H4 (cell line): ENCODE measurements at places on chromosomes 5 and 9. TPM values are rescaled to one million over a fixed set of nuclear protein-coding genes. Genes with fewer than 3 reads are reported as not detected.

Gene GARIN3
- total RNA-seq = not detected in 2 replicates

Gene TLX3
- not detected in 2 replicates for total RNA-seq

Gene IRX2
- total RNA-seq = 0.10 TPM in 1 of 2 replicates, not detected in the other

Gene IRGM
- not detected in 2 replicates for total RNA-seq

Gene IFNB1
- not detected in 2 replicates for total RNA-seq

Gene ORM1
- 0.33 TPM in 1 of 2 replicates, not detected in the other for total RNA-seq

- DNase-seq = no peak
Measured at GRCh38 chr5:158812408-158812807, 287.3 kb downstream of the EBF1 start.

DNA sequence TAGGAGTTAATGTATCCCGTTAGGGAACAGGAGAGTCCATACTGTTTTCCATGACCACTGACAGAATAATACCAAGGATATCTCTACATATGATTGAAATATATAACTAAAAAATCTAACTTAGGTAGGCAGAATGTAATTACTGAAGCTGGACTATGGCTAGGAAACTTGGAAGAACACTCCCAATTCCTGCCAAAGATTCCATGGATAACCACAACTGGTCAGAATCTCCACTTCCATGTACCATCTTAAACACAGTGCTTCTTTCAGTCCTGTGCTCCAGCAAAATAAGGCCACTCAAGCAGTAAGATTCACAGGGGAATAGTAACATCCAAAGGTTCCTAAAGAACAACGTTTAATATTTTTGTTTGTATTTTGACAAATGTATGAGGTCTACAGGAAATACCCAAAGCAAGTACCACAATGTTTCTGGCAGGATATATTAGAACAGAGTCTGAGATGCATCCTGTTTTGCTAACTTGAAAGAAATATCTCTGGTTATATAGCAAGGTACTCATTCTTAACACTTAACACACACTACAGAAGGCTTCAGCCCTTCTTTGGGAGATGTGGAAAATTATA lies 295.0 kb downstream of the ADAMTS6 start:
- no peak for DNase-seq

DNA sequence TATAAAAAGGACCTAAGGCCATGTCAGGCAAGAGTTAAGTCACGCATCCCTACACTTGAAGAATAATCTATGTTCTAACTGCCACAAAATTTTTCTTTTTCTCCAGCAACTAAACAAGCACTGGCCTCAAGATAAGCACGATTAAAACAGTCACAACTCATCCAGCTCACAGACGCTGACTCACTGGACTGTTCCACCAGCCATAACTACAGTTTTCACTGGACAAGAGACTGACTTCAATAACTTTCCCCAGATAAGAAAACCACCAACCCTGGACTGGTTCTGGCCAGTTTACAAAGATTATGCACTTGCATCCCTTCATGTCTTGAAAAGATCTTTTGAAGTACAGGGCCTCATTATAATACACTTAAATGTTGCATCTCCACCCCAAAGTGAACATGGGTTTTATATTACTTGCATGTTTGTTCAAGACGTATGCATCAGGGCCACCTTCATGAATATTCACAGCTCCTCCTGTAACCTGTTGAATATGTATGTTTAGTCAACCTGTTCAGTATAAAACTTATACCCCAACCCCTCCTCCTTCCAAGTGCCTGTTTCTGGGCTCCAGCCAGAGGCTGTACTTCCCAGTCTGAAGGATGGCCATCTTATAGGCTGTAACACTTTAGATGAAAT lies 129.3 kb upstream of the EPB41L4A start:
- DNase-seq = peak; percentile 87

- DNase-seq = no peak
Measured at GRCh38 chr9:85276741-85277140, 465.0 kb downstream of the AGTPBP1 start.

- DNase-seq = no peak
Measured at GRCh38 chr5:103119070-103119764, 721 bp downstream of the GIN1 start.

DNA sequence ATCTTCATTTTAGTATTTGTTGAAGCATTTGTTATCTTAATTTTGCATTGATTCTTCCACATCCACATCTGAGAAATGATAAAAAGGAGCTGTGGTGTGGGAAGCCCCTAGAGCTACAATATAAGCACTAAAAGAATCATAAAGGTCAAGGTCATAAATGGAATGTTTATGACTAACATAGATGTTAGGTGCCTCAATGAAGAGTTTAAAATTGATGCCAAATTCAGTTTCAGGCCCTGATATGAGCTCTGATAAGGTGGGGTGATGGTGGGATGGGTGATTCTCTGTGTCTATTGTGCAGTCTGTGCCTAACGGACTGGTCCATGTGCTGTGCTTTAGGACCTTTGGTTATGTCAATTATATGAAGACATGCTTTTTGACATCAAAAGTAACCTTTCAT lies 61.2 kb upstream of the CAMK4 start:
- no peak for DNase-seq

DNA sequence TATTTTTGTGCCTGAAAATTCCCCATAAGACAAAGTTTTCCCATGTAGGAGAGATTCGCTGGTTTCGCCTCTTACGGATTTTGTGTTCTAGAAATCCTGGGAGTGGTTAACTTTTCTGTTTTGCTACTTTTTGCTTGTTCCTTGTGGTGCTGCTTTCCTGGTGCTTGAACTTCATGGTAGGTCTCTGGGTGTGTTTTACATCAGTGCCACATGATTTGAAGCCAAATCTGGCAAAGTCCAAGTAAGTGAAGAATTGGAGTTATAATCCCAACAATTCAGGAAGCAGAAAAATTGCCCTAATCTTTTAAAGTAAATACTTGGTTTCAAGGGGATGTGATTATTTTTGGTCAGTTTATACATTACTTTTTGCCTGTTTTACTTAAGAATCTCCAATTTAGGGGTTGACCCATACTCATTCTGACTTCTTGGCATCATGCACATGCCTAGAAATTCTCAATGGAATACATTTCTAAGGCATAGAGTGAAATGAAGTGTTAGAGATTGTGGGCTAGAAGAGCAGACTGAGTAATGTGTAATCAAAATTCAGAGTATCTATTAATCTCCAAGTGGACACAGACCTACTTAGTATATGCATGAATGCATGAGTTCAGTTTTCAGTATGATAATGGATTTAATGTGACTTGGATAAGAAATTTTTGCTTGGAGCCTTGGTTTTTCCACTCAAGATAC lies 189.7 kb downstream of the CSNK1G3 start:
- no peak for DNase-seq

- DNase-seq = peak; percentile 82
Measured at GRCh38 chr9:74887041-74887980, at the start of gene TRPM6. Gene TRPM6, minus strand, starts transcription at chr9:74887921. Its CDS starts 65 bp downstream, at chr9:74887856.

GRCh38 chr5:61438298-61438970 lies 106.4 kb downstream of the ZSWIM6 start:
- no peak for DNase-seq

DNA sequence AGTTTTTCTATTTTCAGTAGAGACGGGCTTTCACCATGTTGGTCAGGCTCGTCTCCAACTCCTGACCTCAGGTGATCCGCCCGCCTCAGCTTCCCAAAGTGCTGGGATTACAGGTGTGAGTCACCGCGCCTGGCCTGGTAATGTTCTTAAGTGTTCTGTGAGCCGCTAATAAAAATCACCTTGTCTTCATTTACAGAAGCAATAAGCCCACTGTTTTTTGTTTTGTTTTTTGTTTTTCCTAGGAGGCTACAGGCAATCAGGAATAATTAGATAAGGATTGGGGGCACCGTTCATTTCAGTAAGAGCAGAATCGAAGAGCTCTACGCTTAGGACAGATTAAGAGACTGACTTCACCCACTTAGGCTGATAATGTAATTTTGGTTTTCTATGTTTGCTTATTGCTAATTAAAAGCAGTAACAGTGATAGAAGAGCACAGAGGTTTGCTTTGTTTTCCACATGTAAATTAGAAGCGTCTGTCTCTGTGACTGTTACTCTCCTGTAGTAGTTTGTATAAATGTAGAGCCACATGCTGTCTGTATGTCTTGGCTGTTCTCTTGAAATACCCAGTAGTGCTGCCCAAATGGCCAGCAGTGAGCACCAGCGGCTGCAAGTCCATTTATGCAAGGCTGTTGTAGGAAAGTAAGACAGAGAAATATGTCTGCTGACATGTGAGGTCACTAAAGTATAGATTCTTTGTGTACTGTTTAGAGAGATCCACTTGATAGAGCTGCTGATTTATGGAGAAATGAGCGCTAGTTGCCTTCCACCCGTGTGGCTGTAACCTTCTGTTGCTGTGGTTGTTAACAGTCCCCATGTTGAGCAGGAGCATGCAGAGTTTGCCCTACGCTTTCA lies 30.5 kb downstream of the TRIO start:
- no peak for DNase-seq

DNA sequence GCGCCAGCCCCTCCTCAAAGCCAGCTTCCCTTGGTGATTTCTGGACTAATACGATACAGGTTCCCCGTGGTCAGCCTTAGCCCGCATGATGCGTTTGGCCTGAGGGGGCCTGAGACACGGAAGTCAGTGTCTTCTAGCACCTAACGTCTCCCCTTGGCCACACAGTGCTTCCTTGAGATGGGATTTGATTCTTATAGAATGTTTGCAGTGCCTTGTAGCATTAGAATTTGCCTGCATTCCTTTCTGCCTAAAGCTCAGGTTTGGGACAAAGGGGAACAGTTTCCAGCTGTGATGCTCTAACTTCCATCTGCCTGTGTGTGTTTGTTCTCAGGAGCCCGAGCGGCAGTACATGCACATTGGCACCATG lies 34.4 kb downstream of the CFAP90 start:
- DNase-seq = no peak

DNA sequence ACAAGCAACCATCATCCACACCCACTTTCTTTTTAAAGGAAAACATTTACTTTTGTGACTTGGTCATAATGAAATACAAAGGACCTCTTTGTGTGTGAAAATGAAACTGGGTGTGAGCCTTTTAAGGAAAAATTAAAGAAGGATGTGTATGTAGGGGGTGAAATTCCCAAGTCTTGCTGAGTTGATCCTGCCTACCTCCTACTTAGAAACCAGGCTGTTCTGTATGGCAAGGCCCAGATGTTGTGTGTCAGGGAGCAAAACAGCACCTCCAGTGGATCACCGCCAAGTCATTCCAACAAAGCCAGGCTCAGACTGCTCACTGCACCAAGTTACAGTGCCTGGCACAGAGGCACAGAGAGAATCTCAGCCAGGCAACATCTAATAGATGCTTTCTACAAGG lies 198.5 kb upstream of the FBN2 start:
- peak; percentile 76 for DNase-seq

GRCh38 chr9:71120501-71121247 lies 747 bp downstream of the TRPM3 start:
- DNase-seq = no peak

GRCh38 chr9:120383999-120384924 lies 195.7 kb downstream of the CDK5RAP2 start:
- no peak for DNase-seq

GRCh38 chr5:131286400-131286715 lies 22.5 kb downstream of the CDC42SE2 start:
- DNase-seq = no peak

DNA sequence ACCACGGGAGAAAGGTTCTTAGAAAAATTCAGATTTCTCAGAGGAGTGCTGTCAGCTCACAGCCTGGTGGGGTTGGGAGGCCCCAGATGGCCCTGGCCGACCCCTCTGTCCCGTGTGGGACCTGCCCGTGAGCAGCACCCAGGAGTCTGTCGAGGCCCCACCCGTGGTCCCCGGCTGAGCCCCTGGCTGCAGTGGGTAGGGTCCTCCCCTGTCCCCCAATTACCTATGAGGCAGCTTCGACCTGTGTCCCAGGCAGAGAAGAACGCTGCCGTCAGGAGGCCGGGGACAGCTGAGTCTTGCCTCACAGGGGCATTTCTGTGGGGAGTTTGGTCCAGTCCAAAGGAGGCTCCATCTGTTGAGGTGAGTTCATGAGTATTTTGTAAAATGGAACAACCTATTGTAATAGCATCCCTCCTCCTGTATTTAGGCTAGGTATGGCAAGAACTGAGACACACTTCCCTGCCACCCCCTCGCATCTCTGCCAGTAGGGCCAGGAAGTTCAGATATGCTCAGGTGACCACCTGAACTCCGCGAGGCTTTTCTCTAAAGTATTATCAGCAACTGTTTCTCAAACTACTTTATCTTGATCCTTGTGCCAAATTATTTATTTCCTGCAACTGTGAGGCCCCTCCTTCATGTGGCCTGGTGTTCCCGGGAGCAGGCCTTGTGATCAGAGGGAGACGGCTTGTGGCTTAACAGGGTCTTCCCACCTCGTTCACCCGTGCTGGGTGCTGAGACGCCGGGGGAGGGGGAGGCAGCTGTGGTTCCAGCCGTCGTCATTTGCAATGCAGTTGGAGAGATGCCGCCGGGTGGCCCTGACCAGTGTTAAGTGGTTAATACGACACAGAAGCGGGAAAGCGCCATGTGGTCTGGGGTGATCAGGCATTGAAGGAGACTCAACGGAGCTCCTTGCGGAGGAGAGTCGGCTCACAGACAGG lies 1.7 kb downstream of the AHRR start:
- DNase-seq = no peak

GRCh38 chr5:34582371-34582770 lies 73.8 kb upstream of the RAI14 start:
- DNase-seq = no peak

DNA sequence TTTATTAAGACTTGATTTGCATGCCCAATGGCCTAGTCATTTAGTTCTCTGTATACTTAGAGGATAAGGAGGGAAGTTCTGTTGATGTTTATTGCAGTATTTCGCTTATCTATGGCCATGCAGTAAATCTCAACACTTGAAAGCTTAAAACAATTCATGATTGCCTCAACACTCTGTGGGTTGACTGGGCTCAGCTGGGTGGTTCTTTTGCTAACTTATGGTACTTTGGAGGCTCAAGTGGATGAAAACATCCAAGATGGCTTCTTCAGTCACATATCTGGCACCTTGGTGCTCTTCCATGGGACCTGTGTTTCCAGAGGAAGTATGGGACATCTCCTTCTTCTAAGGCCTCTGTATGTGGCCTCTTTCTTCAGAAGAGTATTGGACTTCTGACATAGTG lies 10.3 kb upstream of the ROR2 start:
- DNase-seq = no peak

- DNase-seq = no peak
Measured at GRCh38 chr5:1172007-1172581, 29.3 kb upstream of the SLC6A19 start.

- no peak for DNase-seq
Measured at GRCh38 chr5:103436656-103437055, 125.9 kb downstream of the NUDT12 start.

- DNase-seq = no peak
Measured at GRCh38 chr9:98375138-98375726, 119.8 kb upstream of the TBC1D2 start.

- no peak for DNase-seq
Measured at GRCh38 chr9:104556830-104557634, 11.9 kb upstream of the OR13C8 start.

DNA sequence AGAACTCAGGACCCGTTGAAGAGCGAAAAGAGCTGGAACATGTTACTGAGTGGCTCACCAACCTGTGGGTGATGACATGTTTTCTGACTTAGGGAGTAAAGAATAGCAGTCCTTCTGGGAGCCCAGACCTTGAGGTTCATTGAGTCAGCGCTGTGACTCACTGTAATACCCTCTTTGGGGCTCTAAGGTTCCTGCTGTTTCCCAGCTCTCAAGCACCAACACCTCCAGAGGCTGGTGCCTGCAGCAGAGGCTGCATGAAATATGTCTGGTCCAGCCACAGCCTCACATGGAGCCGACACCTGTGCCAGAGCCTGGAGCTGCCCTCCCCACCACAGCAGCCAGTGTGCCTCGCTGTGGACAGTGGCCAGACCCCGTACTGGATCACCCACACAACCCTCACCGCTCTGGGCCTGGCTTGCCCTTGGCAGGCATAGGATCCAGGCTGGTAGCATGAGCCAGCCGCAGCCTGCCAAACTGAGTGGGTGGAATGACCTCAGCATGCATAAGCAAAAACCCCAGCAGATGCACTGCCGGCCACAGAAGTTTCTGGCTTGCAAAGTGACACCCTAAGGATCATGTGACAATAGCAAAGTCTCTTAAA lies 143.5 kb upstream of the MRPS30 start:
- DNase-seq = no peak
